ENCODE measurements at places on chromosomes 1 and 21.

DNA sequence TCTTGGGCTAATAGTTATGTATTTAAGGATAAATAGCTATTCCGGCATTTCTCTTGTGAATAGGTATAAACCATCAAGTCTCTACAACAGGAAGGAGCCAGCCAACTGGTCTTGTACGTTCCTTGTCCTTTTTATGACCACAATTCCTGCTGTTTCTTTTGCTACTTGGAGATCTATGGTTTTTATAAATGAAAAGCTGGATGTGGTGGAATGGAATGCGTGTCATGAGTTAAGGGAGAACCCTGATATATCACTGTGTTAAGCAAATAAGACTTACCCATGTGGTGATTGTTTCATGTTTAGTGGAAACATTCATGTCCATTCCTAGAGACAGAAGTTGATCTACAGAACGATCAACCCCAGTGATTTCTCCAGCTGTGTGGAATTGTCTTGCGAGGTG lies 282.1 kb downstream of the RPS6KC1 start:
- peak; percentile 13 for DNase-seq

GRCh38 chr1:46615735-46616134 lies 876 bp downstream of the MOB3C start:
- no peak for DNase-seq

- DNase-seq: no peak
Observed at GRCh38 chr21:18529254-18529653, 125.7 kb upstream of the TMPRSS15 start.

DNA sequence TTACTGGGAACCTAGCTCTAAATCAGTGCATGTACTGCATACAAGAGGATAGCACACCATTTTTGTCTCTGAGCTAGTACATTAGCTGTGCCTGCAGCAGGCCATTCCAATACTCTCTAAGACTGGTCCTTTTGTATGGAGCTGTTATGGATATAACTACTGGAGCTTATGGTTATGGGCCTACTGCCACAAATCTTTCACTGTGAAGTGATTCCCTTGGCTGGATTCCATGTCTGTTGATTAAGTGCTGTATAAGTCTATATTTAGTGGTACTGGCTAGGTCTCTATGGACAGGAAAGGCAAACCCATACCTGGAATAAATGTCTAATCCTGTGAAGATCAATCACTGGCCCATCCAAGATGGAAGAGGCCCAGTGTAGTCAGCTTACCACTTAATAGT lies 12.0 kb downstream of the ZFYVE9 start:
- no peak for DNase-seq

- no peak for DNase-seq
Observed at GRCh38 chr1:1947493-1947892, 28.4 kb upstream of the TMEM52 start.

- DNase-seq: no peak
Observed at GRCh38 chr21:24272521-24272938, 1334.8 kb downstream of the MRPL39 start.

DNA sequence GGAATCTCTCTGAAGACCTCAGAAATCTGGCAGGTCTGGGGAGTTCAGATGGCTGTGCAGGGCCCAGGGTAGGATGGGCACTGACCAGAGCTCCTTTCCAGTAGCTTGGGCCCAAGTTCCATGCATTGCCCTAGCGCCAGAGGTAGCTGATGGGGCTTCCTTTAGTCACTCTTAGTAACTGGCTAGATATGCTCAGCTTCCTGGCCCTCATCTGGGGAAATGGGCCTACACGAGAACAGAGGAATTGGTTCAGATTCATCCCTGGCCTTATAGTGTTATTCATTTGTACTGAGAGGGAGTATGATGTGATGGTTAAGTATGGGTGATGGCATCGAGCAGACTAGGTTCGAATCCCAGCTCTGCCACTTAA lies 15.5 kb upstream of the PSMB2 start:
- DNase-seq: no peak

DNA sequence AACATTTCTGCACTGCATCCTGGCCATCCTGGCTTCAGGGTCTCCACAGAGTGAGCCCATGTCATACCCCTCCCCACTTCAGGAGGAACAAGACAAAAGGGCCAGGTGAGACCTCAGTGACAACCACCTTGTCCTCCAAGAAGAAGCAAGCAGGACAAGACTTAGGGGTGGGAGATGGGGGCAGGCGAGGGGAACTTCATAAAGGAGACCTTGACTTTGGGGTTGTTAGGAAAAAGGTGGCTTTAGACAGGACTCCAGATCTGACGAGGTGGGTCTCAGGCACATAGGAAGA lies 24.0 kb upstream of the SLAMF9 start:
- no peak for DNase-seq

DNA sequence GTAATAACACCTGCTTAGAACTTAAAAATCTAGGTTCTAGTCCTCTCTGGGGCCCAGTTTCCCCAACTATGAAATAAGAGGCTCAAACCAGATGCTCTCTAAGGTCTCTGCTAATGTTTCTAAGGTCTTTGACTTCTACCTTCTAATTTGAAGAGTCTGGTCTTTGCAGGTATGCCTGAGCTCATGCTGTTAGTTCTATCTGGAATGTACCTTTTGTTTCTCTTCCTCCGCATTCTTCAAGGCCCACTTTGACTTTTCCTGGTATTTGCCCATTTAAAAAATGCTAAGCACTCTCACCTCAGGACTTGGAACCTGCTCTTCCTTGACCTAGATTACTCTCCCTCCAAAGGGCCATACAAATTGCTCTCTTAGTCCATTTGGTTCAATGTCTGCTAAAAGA lies 13.5 kb downstream of the SLC35D1 start:
- no peak for DNase-seq

- no peak for DNase-seq
Observed at GRCh38 chr1:8753736-8754135, 63.7 kb downstream of the RERE start.

GRCh38 chr1:181386340-181386739 lies 97.0 kb upstream of the CACNA1E start:
- DNase-seq: no peak

- DNase-seq: no peak
Observed at GRCh38 chr1:43152866-43153265, 19.2 kb downstream of the EBNA1BP2 start.

DNA sequence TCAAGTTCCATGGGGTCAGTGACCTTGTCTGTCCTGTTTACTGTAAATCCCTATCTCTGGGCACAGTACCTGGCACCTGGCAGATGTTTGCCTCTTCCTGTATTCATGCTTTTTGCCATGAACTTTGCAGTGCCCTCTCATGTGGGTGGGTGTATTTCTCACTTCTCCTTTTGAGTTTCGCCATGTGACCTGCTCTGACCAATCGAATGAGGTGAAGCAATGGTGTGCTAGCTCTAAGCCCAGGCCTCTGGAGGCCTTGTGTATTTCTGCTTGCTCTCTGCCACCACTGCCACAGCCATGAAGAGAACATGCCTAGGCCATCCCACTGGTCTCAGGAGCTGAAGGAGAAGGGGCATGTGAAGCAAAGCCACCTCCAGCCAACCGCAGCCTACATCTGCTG lies 185.5 kb upstream of the ZC3H12A start:
- DNase-seq: no peak

- no peak for DNase-seq
Observed at GRCh38 chr1:25987951-25988350, 9.9 kb downstream of the PAFAH2 start.

DNA sequence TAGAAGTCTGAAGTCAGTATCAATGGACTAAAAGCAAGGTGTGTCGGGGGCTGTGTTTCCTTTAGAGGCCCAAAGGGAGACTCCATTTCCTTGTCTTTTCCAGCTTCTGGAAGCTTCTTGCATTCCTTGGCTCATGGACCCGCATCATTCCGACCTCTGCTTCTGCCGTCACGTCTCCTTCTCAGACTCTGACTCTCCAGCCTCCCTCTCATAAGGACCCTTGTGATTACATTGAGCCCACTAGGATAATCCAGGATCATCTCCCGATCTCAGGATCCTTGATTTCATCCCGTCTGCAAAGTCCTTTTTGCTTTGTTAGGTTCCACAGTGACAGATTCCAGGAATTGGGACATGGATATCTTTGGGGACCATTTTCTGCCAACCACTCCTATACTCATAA lies 265.8 kb upstream of the CSF3R start:
- DNase-seq: no peak

DNA sequence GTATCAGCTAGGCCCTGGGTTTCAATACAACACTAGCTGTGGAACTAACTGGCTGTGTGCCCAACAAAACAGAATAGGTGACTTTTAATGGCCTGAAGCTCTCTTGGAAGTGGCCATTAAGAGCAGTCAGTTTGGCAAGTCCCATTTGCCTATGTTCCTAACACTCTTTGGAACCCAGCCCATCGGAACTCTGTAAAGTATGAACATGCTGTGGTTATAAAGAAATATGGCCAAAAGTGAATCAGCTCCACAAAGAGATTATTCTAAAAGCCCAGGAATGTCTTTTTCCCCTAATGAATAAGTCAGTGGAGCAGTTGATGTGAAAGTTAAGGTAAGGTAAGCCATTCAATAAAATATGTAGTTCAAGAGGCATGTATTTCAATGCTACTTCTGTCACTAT lies 223.7 kb upstream of the ADAMTS5 start:
- DNase-seq: no peak

DNA sequence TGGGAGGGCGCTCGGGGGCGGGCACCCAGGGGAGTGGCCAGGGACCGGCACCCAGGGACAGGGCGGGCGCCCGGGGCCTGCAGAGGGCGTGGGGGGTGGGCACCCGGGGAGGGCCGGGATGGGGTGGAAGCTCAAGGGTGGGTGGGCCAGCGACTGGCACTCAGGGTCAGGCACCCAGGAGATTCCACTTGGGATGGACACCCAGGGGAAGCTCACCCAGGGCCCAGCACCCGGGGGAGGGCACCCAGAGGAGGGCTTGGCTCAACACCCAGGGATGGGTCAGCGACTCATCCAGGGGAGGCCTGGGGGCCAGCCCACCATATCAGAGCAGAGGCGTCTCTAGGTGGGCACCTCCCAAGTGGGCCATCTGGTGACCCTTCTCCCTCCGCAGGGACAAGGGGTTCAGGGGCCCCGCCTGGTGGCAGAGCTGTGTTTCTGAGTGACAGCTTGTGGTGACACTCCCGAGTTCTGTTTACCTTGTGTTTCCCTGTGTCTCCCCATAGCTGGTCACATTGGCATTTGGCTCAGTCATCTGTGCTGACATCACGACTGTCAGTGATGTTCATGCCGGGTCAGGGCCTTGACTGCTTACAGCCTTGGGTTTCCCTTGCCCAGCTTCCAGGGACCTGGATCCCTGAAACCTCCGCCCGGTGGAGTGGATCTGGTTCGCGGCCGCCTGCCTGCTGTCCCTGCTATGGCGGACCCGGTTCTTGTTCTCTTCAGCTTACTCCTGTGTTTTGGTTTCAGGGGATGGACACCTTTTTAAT lies 749 bp downstream of the IBA57 start:
- DNase-seq: peak; percentile 31

DNA sequence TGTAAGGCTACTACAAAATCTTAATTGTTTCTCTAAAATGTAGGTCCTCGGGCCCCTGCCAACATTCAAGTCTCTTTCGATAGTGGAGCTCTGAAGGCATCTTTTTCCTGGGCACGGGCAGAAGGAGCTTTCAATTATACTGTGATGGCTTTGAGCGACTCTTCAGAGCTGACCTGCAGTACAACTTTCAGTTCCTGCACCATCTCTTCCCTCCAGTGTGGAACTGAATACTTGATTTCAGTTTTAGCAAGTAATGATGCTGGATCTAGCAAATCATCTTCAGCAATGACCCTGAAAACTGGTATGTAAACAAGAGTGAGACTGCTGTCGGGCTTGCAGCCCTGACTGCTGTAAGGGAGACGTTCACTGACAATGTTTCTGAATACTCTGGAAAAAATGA lies 9.6 kb downstream of the FNDC7 start:
- DNase-seq: no peak

DNA sequence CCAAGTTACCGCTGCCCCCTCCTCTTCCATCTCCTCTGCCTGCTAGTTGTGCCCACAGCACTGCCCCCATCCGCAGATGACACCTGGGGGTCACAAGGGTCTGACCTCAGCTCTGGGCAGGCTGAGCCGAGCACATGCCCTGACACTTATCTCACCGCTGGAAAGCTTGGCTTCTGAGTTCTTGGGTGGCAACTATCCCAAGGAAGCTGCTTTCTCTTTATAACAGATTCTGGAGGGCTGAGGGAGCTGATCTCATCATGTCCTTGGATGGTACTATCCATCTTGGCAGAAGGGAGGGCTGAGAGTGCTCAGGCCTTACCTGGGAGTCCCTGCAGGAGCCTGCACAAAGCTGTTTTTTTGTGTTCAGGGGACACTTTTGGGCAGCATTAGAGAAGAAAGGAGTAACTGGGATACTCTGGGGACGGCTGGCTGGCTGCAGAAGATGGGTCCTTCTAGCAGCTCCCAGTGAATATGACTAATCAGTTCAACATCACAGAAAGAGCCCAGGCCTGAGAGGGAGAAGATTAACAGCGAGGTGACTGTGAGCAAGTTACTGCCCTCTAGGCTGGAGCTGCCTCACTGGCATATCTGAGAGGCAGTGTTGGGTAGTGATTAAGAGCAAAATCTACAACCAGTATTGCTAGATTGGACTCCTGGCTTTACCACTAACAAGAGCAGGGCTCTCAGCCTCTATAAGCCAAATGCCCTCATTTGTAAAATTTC lies 71.6 kb downstream of the PLXNA2 start:
- no peak for DNase-seq

DNA sequence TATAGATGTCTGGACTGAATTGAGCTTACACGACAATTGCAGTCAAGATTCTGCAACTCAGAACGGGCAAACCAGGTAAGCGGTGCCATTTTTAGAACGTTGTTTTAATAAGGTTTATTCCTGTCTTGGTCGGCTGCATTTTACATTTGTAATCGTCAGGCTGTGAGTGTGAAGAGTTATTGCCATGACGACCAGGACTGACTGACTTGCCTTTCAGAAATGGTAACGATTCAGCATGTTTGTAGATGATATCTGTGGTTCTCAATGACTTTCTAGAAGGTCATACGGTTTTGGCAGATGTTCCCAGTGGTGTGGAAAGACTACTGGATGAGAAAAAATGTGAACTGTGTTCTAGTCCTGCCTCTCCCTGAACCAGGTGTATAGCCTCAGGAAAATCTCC lies 271.3 kb upstream of the B3GALT2 start:
- DNase-seq: no peak

- peak; percentile 14 for DNase-seq
Observed at GRCh38 chr1:206979379-206980043, 9.3 kb upstream of the FCAMR start.

DNA sequence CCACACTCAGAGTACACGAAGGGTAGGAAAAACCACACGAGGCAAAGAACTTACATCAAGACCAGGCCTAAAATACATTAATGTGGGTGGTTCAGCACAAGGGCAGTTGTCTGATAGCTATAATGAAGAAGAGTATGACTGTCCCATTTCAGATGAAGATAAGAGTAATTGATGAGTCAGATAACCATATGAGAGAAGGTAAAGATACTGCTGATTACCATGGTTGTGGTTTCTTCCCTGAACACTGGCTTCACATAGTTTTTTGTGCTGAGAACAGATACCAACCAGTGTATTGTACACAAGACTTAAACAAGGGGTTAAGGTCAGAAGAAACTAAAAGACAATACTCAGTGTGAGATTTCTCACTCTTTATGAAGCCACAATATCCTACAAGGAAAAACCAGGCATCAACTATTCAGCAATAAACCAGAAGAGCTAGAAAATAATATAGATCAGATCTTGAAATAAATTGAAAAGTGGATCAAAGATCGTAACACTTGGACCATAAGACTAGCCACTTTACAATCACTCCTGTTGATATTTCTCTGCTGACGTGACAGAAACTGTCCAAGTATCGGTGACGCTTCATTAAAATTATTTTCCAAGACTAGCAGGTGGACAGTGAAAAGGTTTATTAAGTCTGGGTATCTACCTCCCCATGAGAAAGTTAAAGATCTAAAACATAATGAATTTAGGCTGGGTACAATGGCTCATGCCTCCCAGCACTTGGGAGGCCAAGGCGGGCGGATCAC lies 28.6 kb downstream of the PUM1 start:
- DNase-seq: no peak

- DNase-seq: no peak
Observed at GRCh38 chr1:69930396-69930795, 275.0 kb downstream of the LRRC40 start.
